ENCODE measurements at places on chromosomes 6 and 20.

GRCh38 chr6:3882866-3883265 lies 33.7 kb downstream of the FAM50B start:
- DNase-seq, result no peak

- DNase-seq, result no peak
Observed at GRCh38 chr20:7302250-7302649, 534.8 kb downstream of the BMP2 start.

DNA sequence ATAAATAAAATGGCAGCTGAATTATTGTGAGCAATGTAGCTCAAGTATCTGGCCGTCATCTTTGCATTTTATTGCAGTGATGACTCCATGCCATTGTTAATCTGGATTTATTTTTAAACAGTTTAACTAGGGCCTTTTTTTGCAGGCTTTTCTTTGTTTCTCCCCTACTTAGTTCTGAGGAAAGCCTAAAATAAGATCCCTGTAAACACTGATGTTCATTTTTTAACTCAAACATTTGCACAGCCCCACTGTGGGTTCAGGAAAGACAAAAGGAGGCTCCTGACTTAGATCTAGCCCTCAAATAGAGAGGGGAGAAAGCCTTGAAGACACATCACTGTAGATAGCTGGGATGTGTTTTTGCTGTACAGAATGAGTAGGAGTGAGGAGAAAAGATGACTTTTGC lies 69.2 kb downstream of the PLEKHG1 start:
- no peak for DNase-seq

DNA sequence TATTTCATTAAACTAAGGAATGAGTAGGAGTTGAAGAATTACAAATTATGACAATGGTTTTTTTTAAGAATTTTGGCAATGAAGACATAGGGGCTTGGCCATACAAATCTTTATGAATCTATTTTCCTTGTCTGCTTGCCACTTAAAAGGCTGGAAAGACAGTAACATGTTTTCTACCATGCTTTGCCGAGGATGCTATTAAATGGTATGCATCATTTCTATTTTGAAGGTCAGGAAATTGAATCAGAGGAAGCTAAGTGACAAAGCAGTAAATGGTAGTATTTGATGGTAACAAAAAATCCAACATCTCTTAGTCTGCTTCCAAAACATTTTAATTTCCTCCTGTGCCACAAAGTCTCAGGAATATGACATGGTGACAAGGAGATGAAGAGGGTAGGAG lies 287.2 kb downstream of the RFPL4B start:
- DNase-seq, result no peak

- DNase-seq, result no peak
Observed at GRCh38 chr6:125528621-125529041, 220.8 kb upstream of the HEY2 start.

GRCh38 chr6:53728570-53729194 lies 63.1 kb upstream of the KLHL31 start:
- DNase-seq, result no peak

DNA sequence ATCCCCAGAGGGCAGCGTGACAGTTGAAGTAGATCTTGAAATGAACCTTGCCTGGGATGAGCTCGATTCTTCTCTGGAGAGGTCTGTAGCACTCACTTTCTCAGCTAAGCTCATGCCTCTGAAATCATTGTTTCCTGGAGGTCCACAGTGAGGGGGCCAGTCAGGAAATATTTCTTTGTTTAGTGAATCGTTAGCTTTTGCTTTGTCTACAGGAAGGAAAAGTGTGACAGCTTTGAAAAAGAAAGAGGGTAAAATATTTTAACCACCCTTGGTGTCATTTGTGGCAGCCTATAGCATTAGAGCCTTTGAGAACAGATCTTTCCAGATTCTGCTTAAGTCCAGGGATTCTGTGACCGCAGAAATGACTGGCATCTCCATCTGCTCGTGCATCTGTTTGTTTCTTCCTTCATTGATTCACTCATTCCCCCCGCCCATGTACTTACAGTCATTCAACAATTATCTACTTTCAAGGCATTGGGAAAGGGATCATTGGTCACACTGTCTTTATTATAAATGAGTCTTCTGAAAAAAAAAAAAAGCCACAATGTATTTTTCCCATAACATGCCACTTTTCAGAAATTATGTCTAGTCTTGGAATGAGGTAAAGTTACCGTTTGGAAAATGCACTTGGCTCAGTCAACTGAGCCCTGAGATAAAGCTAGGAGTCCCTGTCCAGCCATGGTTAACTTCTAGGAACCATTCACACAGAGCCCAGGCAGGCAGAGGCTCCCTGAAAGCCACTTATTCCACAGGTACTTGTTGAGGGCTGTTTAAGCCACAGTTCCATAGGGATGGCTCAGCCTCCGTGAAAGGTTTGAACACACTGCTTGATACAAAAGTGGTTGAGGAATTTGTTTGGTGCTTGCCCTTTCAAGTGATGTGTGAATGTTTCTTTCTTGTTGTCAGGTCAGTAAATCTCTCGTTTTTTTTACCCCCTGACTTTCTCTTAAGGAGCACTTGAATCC lies 86.0 kb downstream of the TIAM2 start:
- no peak for DNase-seq

- no peak for DNase-seq
Observed at GRCh38 chr20:11992426-11992825, 74.7 kb downstream of the BTBD3 start.

DNA sequence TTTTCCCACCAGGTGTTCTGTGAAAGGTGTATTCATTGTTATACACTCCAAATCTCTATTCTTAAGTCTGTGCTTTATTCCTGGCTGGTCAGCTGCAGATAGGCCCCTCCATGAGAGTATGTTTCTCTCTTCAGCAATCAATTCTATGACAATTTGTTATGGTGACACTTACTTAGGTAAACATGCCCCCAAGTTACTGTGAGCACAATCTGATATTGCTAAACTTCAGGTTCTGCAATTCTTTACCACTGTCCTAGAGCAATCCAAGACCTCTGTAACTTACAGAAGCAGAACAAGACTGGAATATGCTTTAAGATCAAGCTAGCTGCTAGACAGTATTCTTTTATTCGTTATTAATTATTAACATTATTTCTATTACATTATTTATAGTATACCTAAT lies 391.9 kb downstream of the FRK start:
- no peak for DNase-seq

GRCh38 chr6:132490024-132490423 lies 22.9 kb downstream of the STX7 start:
- DNase-seq, result no peak

GRCh38 chr6:16849988-16850680 lies 88.9 kb upstream of the ATXN1 start:
- DNase-seq, result no peak

DNA sequence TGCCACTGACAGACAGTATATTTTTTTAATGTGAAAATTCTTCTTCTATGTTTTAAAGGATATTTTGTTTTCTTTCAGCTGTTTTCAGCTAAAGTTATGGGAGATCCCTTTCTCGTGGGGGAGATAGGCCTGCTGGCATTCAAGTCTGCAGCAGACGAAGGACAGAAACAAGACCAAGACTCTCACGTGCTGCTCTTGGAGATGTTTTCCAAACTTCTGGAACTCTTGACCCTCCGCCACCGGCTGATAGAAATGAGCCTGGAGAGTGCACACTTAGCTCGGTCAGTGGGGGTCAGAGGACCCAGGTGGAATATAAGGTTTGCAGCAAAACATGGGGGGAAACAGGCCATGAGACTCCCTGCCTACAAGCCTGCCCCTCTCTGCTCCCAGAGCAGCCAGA lies 120.5 kb downstream of the CD164 start:
- DNase-seq, result no peak

DNA sequence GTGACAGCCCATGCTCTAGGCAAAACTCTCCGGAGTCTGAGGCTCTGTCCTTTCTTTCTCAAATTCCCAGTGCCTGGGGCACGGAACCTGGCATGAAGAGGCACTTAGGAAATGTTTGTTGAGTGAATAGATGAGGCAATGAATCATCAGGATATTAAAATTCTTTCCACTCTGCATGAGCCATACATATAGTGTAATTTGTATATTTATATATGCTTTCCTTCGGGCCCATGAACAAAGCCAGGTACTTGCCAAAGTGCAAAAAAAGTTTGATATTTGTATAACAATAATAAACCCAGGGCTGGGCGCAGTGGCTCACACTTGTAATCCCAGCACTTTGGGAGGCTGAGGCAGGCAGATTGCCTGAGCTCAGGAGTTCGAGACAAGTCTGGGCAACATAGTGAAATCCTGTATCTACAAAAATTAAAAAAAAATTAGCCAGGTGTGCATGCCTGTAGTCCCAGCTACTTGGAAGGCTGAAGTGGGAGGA lies 212.3 kb upstream of the ZNF217 start:
- no peak for DNase-seq

DNA sequence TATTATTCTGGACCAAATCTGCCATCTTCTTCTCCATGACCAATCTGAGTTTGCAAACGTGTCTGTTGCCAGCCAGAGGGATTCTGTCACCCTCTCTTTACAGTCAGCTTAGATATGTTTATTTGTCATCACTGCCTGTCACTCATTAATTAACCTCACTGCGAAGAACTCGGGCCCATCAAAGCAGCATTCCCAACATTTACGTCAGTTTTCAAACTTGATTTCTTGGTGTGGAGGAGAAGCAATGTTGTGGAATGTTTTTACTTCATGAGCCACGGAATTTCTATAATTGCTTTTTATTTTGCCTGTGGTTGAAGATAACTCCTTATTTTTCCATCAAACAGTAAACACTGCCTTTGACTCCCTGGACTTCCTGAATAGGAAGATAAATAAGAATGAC lies 91.8 kb upstream of the CNKSR3 start:
- no peak for DNase-seq

DNA sequence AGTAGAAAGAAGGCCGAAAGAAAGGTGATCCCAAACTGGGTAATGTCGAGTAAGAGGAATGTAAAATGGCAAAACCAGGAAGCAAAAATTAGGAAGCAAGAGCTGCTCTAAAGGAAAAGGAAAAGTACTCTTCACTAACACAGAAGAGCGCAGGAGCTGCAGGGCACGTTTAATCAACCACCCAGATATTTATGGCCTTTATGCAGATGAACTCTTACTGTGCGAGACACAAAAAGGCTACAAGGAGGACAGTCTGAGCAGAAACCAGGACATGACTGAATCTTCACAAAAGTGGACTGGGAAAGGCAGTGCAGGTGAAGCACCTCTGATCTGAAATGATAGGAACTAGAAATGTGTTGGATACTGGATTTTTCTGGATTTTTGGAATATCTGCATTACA lies 15.2 kb upstream of the PRR18 start:
- no peak for DNase-seq

DNA sequence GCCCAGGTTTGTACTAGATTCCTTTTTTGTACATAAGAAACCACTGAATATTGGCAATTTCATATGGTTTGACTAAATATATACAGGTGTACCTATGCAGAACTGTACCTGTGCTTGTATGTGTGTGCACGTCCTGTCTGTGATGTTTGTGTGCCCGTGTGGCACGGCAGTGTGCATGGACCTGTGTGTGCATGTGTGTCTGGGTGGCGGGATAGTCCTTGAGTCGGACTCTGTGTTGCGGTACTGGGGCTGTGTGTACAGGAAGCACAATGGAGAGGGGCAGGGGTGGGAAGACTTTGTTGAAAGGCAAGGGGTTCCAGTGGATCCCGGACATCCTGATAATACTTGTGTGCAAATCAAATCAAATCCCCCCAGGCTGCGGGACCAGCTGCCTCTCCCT lies 3.4 kb upstream of the FAM83C start:
- DNase-seq, result no peak

DNA sequence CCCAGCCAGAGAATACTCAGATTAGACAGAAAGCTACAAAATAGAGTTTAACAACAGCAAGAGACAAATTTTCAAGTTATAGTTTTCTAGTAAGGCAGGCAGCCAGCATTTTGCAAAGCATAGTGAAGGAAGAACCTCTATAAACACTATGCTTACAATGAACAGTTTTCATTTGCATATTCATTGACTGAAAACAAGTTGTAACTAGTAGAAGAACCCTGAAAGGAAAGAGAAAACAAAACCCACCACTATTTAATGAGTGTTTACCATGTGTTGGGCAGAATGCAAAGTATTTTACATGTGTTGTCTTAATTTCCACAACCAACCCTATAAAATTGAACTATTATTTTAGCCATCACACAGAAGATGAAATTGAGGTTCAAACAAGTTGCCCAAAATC lies 196.1 kb downstream of the UBE3D start:
- DNase-seq, result no peak

DNA sequence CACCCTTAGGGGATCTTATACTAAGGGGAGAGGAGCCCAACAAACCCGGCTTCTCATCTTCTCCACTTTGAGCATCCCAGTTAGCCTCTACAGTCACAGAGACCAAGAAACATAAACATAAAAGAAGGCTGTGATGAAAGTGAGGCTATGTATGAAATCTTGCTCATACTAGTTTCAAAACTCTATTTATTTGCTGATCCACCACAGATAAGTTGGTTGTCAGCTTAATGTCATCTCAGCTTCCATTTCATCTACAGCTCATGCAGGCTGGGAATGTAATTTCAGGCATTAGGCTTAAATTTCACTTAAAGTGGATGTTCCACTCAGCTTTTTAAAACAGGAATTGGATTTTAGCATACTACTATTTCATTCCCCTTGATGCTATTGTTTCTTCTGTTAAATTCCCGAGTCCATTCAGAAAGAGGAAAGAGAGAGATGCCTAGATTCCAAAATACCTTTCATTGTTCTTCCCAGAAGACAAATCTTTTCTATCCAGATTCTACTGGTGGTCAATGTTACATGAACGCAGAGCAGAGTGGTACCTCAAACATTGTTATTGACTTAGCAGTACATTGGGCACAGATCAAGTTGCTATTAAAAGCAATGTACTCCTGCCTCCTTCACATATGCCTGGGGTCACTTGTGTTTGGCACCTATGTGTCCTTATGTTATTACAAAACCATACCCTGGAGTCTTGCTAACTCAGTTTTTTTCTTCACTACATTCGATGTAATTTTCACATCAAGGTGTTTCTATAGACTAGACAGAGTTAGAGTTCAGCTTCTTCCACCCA lies 149.0 kb downstream of the HACE1 start:
- no peak for DNase-seq

DNA sequence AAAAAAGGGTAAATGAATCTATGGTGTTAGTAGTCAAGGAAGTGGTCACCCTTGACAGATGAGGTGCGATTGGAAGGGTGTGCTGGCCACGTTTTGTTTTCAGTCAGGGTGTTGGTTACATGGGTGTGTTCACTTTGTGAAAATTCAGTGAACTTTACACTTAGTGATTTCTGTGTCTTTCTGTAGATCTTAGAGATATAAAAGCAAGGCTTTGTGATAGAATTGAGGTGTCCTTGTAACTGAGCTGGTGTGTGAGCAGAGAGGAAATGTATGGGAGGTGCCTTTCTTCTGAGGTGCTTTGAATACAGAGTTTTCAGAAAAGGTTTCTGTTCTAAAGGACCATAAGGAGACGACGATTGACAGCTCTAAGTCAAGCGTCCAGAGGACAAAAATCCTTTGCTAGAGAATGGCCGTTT lies 90.5 kb downstream of the SAMD3 start:
- no peak for DNase-seq

GRCh38 chr6:43497129-43497396 lies 13.1 kb downstream of the LRRC73 start:
- DNase-seq, result no peak

Data from left kidney (tissue), 8 donors.